ENCODE measurements at places on chromosomes 7 and 10. TPM values are rescaled to one million over a fixed set of nuclear protein-coding genes. Genes with fewer than 3 reads are reported as not detected.

PAX4 gene
- not detected for total RNA-seq

SPACDR gene
- total RNA-seq, result 1.2 TPM

TLX1 gene
- total RNA-seq, result not detected

HOXA1 gene
- total RNA-seq, result 0.58 TPM

CTAGE6 gene
- 0.71 TPM for total RNA-seq

PUS7 gene
- total RNA-seq, result 13.1 TPM

NANOS1 gene
- 3.7 TPM for total RNA-seq

LRCH4 gene
- total RNA-seq, result 8.9 TPM

SRRT gene
- 49.8 TPM for total RNA-seq

ST7 gene
- 13.8 TPM for total RNA-seq

CDH23 gene
- 4.2 TPM for total RNA-seq

C7orf57 gene
- total RNA-seq, result 0.09 TPM

ANK3 gene
- total RNA-seq, result 69.6 TPM

GCK gene
- 4.4 TPM for total RNA-seq

ABCA13 gene
- total RNA-seq, result 0.04 TPM

TUBB8 gene
- 0.09 TPM for total RNA-seq

GLI3 gene
- 7.6 TPM for total RNA-seq
